Activated naive CD4-positive, alpha-beta T cell treated with anti-CD3 and anti-CD28 coated beads for 36 hours (primary cell): ENCODE measurements at places on chromosomes 7 and 10. TPM values are rescaled to one million over a fixed set of nuclear protein-coding genes. Genes with fewer than 3 reads are reported as not detected.
A peak's percentile ranks its signal among the peaks of the same experiment; 100 is the strongest.

DNA sequence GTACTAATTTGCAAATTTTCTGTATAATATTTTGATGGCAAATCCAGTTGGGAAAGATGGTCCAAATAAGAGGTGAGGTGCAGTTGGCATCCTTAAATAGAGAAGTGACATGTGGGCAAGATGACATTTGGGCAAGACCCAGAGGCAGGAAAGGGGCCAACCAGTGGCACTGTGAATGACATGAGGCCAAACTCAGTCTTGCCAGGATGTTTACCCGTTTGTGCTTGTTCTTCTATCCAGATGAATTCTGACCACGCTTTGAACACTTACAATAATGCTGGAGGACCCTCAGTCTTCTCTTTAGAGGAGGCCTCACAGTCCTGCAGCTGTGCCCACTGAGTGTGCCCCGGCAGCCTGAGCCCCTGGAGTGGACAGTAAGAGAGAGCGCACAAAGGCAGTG is 45.1 kb downstream of the KCNMA1 start:
- DNase-seq = no peak

DNA sequence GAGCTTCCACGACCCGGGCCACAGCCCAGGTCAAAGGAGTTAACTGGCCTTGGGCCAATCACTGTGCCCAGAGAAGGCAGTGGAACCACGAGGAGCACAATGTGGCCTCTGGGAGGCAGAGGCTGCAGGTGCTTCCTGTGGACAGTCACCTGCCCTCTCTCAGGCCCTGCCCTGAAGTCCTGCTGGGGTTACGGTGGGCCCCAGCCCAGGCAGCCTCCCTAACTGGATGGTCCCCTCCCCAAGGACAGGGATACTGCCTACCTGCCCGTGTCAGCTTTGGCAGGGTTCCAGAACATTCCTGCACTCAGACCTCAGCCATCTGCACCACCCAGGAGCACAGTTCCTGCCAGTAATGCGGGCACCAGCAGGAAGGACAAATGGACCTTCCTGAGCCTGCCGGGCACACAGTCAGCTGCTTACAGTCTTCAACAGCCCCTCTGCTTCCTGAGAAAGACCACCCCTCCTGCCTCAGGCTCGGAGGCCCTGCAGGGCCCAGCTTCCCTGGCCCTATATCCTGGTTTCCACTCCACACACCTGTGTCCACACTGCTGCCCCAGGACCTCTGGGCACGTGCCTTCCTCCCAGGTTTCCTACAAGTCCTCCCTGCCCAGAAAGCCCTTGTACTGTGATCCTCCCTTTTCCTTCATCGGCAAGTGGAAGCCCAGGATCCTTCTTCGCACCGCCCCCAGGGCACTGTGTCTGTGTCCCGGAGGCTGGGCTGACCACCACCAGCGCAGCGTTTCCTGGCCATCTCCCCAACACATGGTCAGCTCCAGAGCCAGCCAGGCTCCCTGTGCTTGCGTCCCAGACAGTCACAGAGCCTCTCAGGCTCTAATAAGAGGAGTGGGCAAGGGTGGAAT is 23.3 kb downstream of the WDR86 start:
- no peak for DNase-seq

- DNase-seq = peak; percentile 22
Observed at GRCh38 chr10:91907914-91908336, 1.4 kb downstream of the FGFBP3 start.

- no peak for DNase-seq
Observed at GRCh38 chr7:27971171-27971812, 209.3 kb downstream of the JAZF1 start.

DNA sequence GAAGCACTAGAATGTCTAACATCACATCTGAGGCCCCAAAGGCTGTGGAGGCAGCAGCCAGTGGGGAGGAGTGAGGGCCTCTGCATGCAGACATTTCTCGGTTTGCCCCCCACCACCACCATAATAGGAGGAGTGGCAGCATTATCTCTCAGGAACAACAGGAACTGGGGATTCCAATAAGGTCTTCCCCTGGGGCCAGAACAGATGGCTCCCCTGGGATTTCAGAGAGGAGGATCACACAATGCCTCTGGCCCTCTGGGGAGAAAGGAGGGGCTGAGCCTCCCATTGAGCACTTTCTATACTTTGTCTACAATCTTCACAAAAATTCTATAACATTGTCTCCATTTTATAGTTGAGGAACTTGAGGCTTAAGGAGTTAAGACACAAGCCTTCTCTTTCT is 61.1 kb downstream of the GRID1 start:
- DNase-seq = no peak

DNA sequence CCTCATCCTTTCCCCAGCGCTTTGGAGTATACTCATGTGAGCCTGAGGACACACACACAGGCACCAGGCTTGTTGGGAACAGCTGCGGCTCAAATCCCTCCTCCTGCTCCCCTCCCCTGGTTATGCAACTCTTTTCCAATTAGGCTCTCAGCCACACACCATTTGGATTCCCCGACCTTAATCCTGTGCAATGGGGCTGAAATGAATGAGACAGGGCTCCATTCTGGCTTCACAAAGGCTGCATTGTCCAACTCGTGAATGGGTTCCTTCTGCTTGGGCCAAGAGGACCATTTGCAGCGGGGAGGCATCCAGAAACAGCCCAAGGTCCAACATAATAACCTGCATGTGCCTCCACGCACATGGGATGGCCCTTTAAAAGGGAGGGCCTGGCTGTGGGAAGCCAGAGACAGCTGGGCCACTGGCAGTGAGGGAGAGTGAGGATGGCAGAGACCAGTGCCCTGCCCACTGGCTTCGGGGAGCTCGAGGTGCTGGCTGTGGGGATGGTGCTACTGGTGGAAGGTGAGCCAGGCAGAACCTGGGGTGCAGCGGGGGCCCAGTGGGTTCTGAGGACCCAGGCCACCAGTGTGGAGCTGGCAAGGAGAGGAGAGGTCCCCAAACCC is at the start of gene RGR:
Gene RGR, plus strand, starts transcription at position 403 of the 620 bp plus-strand sequence. Its CDS starts 38 bp downstream, at position 441.
- DNase-seq = no peak

- no peak for DNase-seq
Observed at GRCh38 chr7:109532262-109532992, 962.8 kb downstream of the DNAJB9 start.

DNA sequence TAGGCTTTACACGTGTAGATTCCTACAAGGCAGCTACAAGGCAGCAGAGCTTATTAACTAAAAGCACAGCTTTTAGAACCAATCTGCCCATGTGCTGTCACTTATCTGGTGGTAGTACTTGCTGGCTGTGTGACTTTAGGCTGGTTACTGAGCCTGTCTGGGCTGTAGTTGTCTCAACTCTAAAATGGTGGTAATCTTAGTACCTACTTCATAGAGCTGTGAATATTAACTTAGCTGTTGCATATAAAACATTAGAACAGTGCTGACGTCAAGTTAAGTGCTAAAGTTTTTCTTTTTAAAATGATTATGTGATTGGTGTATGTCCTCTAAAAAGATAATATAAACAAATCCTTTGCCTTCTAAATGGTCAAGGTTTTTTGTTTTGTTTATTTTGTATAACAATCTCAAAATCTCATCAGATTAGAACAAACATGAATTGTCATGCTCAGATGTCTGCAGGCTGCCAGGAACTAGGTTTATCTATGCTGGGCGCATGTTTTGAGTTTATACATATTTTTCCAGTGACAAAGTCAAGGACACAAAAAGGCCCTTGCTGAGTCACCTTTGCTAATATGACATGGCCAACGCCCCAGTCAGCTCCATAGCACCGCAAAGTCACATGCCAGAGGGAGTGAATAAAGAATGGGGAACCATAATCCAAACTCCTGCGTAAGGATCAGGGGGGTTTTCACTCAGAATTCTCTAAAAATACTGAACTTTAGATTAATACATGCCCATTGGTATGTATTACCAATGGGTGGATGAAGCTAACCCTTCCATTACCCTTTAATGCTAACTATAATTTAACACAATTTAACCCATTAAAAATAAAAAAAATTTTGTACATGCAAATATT is 39.8 kb upstream of the ARL4A start:
- no peak for DNase-seq

DNA sequence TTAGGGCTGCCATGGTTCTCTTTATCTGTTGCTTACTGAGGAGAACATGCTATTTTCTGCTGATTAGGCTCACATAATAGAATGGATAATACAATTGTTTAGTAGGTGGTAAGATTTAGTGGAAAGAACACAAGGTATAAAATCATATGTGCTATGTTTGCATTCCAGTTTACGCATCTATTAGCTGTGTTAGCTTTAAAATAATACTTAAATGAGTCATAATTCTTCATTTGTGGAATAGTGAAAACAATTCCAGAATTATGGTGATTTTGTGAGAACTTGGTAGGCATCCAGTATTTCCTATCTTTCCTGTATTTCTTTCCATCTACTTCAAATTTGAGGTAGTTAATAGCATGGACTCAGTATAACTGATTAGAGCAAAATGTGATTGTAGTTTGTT is 1585.5 kb upstream of the LRRTM3 start:
- no peak for DNase-seq

DNA sequence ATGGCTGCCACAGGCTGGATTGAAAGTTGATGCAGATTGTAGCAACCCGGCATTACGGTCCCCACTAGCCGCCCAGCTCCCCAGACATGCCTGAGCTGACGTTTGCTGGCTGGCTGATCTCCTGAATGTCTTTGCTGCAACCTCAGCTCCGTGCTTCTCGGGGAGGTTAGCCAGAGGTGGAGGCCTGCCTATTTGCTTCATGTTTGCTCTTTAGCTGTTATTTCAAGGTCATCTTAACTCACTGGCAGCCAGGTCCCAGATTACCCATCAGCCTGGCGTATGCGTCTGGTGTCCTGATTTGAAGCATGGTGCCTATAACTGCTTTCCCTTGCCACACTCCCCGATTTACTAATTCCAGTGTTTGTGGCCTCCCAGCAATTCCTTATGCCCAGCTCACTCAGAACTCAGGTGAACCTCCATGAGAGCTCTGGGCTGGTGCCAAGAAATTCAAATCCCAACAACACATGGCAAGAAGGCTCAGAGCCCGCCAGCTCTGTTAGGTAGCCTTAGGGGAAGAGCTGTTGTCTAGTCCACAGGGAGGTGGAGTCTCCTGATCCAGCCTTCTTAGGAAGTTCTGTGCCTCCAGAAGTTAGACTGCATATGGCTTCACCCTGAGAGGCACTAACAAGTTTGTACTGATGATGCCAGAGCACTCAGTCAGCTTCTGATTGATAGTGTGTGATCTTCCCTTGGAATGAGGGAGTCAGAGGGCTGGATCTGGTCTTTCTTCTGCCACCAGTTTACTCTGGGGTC is 69.7 kb upstream of the EXOC4 start:
- DNase-seq = no peak

DNA sequence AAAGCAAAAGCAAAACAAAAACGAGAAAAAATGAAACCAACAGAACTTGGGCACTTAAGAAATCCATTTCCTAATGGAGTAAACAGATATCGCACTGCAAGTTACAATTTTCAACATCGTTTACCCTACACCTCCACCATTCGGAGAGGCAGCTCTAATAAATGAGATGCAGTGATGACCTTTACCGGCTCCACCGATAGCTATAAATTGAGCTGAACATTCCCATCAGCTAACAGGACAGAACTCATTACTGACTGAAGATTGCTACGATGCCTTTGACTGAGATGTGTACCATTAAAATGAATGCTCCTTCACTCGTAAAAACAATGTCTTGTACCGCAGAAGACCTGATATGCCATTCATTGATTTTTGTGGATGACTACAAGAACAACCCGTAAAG is 465.6 kb downstream of the DPP6 start:
- DNase-seq = no peak

DNA sequence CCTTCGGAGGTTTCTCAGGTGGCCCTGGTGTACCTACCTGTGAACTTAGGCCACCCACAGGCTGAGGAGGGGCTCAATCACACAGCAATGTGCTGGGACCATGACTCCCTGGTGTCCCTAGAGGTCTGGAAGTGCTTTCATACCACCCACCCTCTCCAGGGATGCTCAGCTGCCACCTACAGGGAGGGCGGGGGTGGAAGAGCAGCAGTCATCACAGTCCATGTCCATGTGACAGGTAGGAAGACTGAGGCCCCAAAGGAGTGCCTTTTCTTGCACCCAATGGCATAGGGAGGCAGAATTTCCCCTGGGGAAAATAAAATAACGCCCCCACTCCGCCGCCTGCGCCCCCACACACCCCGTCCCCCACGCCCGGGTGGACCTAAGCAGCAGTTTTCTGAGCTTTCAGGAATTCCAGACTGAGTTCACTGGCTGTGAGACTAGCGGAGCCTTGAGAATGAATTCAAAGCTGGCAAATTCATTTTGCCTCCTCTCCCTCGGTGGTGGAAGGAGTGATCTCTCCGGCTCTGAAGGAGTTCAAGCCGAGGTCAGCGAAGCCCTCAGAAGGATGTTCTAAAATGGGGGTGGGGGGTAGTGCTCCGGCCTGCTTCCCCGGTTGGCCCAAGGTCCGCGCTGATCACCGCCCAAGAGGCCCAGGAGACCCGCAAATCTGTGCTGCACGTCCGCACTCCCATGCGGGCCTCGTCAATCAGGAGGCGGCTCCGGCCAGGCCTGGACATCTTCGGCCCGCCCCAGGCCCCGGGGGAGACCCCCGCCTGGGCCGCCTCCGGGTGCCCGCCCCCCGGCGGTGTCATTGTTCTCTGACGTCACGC is 2.1 kb upstream of the ZMIZ1 start:
- DNase-seq = peak; percentile 44

DNA sequence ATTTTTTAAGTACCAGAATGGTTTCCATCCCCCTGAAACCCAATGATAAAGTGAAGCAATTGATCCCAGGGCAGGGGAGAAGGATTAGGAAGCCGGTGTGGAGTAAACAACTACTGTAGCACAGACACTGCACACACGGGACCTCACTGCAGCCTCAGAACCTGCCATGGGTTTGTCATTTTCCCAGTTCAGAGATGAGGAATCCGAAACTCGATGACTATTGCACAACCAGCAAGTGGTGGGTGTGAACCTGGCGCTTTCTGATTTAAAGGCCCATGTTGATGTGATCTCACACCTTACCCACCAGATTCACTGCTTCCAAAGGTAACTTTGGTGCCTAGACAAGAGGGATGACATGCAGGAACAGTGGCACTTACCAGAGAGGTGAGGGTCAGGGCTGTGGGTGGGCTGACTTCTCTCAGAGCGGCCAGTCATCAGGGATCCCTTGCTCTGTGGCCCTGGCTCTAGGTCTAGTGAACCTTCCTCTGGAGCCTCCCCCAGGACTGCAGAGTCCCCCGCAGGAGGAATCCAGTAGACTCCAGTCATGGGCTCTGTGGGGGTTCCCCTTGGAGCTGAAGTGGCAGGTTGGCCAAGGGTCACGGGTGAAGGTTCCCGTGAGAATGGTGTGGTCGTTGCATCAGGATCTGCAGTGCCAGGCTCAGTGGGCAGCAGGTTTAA is 62.8 kb downstream of the PKD1L1 start:
- DNase-seq = peak; percentile 11

The CXCL12 gene
- not detected for total RNA-seq

The VIPR2 gene
- total RNA-seq = 0.83 TPM

The COL26A1 gene
- not detected for total RNA-seq

The CHAT gene
- not detected for total RNA-seq

The CCDC172 gene
- not detected for total RNA-seq

The CH25H gene
- 0.22 TPM for total RNA-seq
